Esophagus squamous epithelium (tissue), 5 donors: ENCODE measurements at places on chromosomes 13 and 19. TPM values are rescaled to one million over a fixed set of nuclear protein-coding genes. Genes with fewer than 3 reads are reported as not detected.

Gene CNN2
- total RNA-seq, result 125 TPM

Gene ZNF527
- 2.4 TPM for total RNA-seq

Gene ZNF726
- total RNA-seq, result 2.6 TPM

Gene ISOC2
- 66.6 TPM for total RNA-seq

Gene GPR108
- 55.5 TPM for total RNA-seq

Gene RASAL3
- 3.0 TPM for total RNA-seq

Gene CPAMD8
- 0.72 TPM for total RNA-seq

Gene ARL11
- total RNA-seq, result 0.95 TPM

Gene CYP2F1
- not detected for total RNA-seq
